ENCODE measurements at places on chromosomes 4 and X.

GRCh38 chr4:137804906-137805495 is 272.7 kb upstream of the PCDH18 start:
- no peak for DNase-seq

GRCh38 chr4:184461711-184462441 is 12.5 kb downstream of the IRF2 start:
- DNase-seq: no peak

DNA sequence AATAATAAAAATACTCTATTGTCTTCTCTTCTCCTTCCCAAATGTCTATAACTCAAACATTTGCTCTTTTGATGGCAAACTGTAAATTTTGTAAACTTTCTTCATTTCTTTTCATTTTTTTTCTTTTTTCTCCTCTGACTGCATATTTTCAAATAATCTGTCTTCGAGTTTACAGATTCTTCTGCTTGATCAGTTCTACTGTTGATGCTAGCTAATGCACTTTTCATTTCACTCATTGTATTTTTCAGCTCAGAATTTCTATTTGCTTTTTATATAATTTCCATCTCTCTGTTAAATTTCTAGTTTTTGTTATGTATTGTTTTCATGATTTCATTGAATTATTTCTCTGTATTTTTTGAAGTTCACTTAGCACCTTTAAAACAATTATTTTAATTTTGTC is 646.8 kb upstream of the INTU start:
- DNase-seq: no peak

- no peak for DNase-seq
Observed at GRCh38 chr4:82043081-82043808, 330.5 kb downstream of the HNRNPD start.

- no peak for DNase-seq
Observed at GRCh38 chrX:143287236-143287635, 230.0 kb downstream of the SPANXN3 start.

GRCh38 chr4:76200771-76201231 is 12.8 kb downstream of the SCARB2 start:
- DNase-seq: no peak

Measured in CD4-positive, alpha-beta T cell (primary cell).